ENCODE measurements at places on chromosomes 6 and 20.

- peak; percentile 45 for DNase-seq
Observed at GRCh38 chr6:34986845-34987246, 97.8 kb downstream of the ANKS1A start.

DNA sequence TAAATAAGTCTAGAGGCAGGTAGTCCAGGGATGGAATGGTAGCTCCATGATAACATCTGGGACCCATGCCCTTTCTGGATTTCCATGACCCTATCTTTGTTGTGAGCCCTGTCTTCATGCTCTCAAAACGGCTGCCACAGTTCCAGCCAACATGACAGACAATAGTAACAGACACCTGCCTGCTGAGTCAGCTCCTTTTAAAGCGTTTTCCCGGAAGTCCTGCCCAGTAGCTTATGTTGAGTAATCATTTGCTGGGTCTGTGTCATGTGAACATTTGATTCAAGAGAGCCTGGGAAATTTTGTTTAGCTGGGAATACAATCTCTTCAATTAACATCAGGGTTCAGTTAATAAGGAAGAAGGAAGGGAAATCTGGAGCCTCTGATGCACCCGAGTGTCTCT is 262.2 kb upstream of the SULF2 start:
- DNase-seq = no peak

DNA sequence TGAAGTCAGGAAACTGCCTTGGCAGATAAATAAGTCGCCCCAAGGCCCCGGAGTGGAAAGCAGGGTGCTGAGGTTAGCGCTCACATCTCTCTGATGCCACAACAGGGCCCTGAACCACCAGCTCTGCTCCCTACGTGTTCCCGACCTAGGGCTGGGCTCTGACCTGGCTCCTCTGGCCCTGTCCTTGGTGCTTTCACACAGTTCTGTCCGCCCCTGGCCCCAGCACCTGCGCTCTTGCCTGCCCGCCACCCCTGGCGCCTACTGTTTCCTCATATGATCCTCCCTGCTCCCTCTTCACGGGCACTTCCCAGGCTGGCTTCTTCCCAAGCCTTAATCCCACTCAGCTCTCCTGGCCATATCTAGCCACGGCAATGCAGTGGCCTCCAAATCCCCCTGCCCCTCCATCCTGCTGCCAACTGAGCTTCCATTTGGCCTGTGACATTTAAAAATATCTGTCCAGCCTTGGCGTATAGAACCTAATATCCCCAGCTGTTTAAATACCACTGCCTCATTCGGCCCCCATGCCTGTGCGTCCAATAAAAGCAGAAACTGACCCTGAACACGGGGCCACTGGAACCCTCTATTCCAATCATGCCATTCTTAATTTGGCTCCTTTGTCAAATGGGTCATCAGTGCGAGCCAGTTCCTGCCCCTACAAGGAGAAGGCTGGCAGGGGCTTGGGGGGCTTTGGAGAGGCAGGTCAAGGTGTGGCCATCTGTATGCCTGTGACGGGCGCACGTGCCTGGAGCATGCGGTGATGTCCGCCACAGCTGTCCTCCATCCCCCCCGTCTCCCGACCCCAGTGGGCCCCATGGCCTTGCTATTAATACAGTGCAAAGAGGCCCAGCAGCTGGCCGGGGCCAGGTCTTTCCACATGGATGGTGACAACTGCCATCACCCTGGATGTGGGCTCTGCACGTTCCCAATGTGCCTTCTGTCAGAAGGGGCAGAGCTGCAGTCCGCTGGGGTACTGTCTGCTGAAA is 27.7 kb downstream of the GNAS-AS1 start:
- DNase-seq = no peak

DNA sequence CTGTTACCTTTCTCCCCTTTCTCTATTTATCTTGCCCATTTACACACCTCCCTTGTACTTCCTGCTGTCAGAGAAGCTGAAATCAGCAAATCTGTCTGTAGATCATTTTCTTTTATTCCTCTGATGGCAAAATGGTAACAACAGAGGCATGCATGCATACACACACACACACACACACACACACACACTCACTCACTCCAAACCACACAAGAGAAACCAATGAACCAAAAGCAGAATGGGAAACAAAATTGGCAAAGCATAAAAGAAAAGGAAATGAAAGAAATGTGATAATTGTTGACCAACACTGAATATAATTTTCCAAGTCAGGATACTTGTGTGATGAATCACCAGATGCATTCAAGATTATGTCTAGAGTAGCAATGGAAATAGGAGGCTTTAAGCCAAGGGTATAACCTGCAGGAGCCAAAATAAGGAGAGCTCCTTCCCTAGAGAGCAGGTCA is 172.4 kb downstream of the PLCB4 start:
- no peak for DNase-seq

GRCh38 chr20:24648481-24648880 is 179.1 kb downstream of the SYNDIG1 start:
- no peak for DNase-seq

GRCh38 chr6:105595829-105596228 is 192.9 kb upstream of the PREP start:
- DNase-seq = no peak

DNA sequence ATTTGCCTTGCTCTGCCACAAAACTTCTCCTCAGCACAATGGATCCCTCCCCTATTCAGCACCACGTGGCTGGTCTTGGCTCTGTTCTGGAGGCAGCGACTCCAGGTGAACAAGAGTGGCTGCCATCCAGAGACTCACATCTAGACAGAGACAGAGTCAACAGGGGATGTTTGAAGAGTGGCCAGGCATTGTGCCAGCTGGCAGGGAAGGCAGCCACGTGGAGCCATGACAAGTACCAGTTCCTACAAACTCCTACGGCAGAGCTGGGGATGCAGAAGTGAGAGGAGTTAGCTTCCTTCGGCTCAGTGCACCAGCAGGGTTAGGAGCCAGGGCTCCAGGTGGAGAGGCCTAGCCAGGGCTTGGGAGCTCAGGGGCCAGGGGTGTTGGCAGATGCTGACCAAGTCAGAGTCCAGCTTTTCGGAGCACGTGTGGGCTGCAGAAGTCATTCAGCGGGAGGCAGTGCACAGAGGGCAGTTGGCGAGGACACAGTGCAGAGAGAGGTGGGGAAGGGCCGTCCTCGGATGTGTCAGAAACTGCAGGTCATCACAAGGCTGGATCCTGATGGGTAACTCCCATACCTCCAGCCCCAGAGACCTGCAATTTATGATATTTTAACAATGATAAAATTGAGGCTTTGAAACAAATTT is 171.7 kb upstream of the PDE10A start:
- peak; percentile 32 for DNase-seq

- no peak for DNase-seq
Observed at GRCh38 chr6:70171236-70171635, 131.6 kb downstream of the COL9A1 start.

- no peak for DNase-seq
Observed at GRCh38 chr6:36930483-36930882, 24.1 kb upstream of the PI16 start.

- DNase-seq = no peak
Observed at GRCh38 chr6:169937389-169938261, 186.2 kb downstream of the ERMARD start.

Measured in nucleus accumbens (tissue), 56 donors.